ENCODE measurements at places on chromosomes 12 and 14.

- no peak for DNase-seq
These were observed 186.3 kb upstream of the CLEC14A start for GRCh38 chr14:38442208-38442607.

DNA sequence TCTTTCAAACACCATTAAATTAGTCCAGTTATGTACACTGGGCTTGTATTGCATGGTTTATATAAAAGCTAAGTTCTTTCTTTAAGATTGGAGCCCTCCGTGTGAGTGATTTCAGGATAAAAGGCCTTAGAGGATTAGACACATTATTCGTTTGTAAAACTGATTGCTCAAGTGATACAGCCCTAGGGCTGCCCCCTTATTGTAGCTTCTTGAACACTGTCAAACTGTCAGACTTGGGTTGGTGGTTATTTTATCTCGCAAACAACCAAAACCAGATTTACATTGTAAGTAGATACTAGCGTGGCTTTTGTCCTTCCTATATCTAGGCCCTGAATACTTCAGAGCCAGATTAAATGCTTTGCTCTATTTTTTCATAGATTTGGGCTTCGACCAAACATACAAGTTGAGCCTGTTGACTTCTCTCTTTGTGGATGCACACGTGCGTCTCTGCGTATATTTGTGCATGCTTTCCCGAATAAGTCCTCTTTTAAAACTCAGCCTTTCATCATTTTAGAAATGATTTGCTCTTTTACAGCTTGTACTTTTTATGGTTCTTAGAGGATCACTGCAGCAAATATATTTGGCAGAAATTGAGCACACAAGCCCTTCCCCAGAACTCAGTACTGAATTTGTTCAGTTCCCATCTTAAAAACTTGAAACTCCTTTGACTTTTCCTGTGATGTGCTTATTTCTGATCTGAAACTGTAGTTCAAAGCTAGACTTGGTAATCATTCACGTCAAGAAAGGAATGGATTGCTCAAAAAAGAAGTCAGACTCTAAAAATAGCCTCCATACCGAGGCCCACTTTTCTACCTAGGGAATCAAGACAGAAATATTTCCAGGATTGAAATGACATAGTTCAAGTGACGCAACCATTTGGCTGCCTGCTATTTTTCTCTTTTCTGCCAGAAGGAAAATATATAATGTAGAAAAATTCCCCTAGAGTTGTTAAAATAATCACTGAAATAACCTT lies 129.5 kb downstream of the ETV6 start:
- DNase-seq, result peak; percentile 71

- peak; percentile 52 for DNase-seq
These were observed 138.7 kb upstream of the MED13L start for GRCh38 chr12:116416166-116416565.

GRCh38 chr12:50923361-50924130 lies 28.8 kb upstream of the HIGD1C start:
- no peak for DNase-seq

DNA sequence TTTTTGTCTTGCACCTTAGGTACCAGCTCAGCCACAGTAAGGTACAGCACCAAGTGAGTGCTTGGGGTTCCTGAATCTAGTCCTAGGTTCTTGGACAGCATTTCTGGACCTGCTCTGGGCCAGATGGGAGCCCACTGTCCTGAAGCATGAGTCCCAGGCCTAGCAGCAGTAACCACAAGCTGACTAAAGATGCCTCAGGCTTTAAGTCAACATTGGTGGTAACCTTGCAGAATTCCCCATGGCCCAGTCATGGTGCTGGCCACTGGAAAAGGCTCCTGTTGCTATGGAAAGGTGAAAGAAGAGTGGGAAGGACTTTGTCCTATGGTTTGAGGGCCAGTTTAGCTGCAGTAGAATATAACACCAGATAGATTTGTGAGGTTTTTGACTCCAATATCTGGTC lies 86.9 kb upstream of the CLEC14A start:
- DNase-seq, result peak; percentile 92

DNA sequence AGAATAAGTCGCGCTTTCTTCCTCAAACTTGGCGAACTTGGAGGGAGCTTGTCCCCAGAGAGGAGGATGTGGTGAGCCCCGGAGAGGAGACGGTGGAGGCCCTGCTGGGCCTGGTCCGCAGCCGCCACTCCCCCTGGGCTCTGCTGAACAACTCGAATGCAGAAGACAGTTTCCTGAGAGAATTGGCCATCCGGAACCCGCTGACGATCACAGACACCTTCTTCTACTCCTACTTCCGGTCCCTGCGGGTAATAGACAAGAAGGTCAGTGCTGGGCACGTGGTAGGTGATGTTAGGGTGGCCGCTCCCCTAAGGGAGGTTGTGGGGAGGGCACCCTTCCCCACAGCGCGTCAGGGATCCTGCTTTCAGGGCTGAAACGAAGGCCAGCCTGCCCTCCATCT lies 1.6 kb downstream of the LRRC43 start:
- DNase-seq, result no peak

GRCh38 chr14:89279649-89280232 lies 137.3 kb downstream of the FOXN3 start:
- no peak for DNase-seq

DNA sequence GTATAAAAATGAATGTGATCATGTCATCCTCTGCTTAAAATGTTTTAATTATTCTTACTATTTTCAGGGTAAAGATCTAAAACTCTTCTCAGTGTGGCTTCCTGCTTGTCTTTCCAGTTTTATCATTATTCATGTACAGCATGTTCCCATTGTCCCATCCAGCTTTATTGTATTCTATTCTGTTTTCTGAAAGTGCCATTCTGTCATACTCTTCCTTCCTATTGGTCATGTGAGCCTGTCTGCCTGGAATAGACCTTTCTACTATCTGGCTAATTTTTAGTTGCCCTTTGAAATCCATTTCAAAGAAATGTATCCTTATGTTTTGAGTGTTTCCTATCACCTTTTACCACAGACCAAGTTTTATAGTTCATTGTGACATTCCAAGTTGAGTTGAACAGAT lies 34.9 kb downstream of the PALS1 start:
- DNase-seq, result no peak

GRCh38 chr14:24954037-24954699 lies 95.8 kb downstream of the STXBP6 start:
- DNase-seq, result no peak

GRCh38 chr12:6646276-6647082 lies 753 bp downstream of the ACRBP start:
- no peak for DNase-seq

DNA sequence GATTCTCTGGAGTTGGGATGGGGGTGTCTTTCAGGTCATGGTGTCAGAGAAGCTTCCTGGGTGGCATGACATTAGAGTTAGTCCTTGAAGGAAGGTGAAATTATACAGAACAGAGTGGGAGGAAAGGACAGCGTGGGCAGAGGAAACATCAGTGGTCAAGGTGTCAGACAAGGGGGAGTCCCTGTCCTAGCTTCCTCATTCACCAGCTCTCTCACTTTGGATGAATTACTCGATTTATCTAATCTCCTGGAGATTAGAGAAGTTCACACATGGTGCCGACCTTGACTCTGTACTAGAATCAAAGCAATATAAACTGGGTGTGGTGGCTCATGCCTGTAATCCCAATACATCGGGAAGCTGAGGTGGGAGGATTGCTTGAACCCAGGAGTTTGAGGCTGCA lies 492.9 kb downstream of the VRK1 start:
- DNase-seq, result no peak

DNA sequence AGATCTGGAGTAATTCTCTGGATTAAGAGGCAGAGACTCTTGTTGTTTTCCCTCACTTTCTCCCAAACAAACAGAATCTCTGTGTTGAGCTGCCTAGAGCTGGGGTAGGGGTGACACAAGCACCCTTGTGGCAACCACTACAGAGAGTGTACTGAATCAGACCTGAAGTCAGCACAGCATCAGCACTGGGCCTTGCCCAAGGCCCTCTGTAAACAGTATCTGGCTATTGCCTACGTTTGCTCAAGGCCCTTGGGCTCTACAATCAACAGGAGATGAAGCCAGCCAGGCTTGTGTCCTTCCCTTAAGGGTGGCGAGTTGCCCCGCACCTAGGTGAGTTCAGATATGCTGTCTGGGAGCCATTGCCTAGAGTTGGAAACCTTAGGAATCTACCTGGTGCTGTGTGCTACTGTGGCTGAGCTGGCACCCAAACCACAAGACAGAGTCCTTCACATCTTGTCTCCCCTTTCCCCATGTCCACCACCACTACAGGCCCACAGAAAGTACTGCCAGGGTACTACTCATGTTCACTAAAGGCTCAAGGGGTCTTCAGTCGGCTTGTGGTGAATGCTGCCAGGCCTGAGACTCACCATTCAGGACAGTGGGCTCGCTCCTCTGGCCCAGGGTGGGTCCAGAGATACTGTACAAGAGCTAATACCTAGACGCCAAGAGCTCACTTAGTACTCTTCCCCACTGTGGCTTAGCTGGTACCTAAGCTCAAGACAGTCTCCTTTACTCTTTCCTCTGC lies 206.8 kb downstream of the SYNE2 start:
- no peak for DNase-seq

DNA sequence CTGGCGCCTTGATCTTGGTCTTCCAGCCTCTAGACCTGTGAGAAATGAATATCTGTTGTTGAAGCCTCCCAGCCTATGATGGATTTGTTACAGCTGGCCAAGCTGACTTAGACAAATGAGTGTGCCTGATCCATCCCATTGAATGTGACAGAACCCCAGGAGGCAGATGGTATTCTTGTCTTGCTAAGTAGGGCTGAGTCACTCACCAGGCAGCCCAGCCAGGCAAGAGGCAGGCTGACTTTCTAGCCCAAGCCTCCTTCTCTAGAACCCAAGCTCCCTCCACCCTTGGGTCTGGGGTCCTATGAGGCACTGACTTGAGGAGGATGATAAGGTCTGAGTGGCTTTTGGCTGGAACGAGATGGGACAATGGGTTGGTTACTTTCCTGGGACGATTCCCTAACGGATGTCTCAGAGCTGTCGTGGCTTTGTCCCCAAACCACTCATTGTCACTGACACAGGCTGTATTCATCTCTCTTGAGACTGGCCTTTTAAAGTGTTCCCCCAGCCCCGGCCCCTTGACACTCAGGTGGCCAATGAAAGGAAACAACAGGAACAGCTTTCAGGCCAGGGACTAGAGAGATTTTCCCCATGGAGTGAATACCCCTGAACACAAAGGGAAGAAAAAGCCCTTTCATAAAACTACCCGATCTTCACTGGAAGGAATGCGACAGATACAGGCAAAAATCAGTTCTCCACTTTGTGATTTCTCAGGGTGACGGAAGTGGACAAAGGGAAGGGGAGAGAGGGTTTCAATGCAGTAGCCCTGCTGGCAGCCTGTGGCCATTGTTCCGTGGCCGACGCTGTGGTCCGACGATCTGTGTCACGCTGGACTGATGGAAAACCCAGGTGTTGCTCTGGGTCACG lies 264.2 kb downstream of the AACS start:
- peak; percentile 12 for DNase-seq

DNA sequence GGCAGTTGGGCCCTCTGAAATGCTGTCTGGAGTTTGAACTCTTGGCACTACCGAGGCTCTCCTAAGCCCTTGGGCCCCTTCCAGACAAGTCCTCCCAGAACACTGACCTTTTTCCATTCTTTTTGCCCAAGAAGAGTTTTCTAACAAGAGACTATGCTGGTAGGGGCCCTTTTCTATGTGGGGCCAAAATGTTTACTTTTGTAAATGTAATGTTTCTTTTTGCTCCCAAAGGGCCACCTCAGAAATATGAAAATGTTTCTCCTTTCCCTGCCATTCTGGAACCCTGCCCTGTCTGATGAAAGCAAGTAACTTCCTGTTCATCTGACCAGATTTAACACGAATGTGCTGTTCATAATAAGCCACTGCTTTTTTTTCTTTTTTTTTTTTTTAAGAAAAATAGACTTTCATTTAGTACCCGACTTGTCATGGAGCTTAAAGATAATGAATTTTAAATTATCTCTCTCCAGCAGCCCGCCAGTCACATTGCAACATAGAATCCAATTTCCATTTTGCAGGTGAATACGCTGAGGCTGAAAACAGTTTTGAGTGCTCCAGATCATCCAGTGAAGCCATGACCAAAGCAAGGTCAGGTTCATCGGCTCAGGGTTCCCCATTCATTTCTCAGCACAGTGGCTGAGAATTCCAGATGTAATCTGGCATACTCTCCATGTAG lies 169.9 kb downstream of the DPF3 start:
- peak; percentile 75 for DNase-seq

- peak; percentile 59 for DNase-seq
These were observed 966 bp downstream of the SINHCAF start for GRCh38 chr12:31324845-31325523.

DNA sequence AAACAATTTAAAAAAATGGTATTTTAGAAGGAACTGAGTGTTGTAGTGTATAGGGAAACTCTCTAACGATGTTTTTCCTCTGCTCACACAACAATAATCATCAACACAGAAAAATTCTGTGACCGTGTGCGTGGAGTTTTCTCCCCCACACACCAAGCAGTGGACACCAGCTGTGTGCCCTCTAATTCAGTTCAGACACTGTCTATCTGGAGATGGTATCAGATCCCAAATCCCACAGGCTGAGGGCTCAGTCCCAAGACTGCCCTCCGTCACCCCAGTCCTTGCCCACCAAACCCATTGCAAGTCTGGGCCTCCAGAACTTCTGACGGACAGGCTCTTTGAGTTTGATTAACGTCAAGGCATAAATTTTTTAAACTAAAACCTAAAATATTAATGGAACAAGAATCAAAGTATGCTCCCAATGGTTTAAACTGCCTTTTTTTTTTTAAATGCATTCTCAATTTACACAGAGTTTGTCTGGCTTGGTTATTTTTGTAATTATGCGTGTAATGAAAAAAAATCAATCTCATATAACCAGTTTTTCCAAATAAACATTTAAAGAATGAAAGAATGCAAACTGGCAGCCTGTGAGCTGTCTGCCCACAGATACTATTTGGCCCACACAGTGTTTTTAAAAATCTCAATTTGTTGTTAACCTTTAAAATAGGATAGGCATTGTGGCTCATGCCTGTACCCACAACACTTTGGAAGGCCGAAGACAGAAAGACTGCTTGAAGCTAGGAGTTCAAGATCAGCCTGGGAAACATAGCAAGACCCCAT lies 19.2 kb downstream of the BLTP3B start:
- no peak for DNase-seq

GRCh38 chr14:78633752-78634151 lies 463.6 kb downstream of the NRXN3 start:
- no peak for DNase-seq

DNA sequence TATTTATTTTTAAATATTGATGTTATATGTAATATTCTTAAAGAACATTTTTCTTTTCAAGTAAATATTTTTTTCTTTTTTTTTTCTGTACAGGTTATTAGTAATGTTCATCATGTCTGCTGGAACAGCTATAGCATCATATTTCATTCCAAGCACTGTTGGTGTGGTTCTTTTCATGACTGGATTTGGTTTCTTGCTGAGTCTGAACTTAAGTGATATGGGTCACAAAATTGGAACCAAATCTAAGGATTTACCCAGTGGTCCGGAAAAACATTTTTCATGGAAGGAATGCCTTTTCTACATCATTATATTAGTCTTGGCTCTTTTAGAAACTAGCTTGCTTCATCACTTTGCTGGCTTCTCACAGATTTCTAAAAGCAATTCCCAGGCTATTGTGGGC lies 23.2 kb downstream of the PCNX4 start:
- no peak for DNase-seq

- DNase-seq, result no peak
These were observed 452.4 kb upstream of the NOVA1 start for GRCh38 chr14:27050208-27050607.

Measured in fibroblast of skin of back (primary cell).